ENCODE measurements at places on chromosomes 5 and 9. TPM values are rescaled to one million over a fixed set of nuclear protein-coding genes. Genes with fewer than 3 reads are reported as not detected.

Gene SLC25A51
- 120 TPM for total RNA-seq

Gene CCDC171
- 2.8 TPM for total RNA-seq

Gene SMIM33
- total RNA-seq, result not detected

Gene KLF4
- total RNA-seq, result 60.2 TPM

Gene TRIM32
- 38.9 TPM for total RNA-seq

Gene ASPN
- 15.2 TPM for total RNA-seq

Gene HACD4
- 16.3 TPM for total RNA-seq

Gene PAIP2
- 47.8 TPM for total RNA-seq

Gene CCT5
- total RNA-seq, result 516 TPM

Gene EGR1
- 4.5 TPM for total RNA-seq

Gene SLC34A1
- not detected for total RNA-seq

Gene PCDHB10
- total RNA-seq, result 0.66 TPM

Gene NMUR2
- not detected for total RNA-seq

Gene ERCC8
- 30.7 TPM for total RNA-seq

Gene ADAMTS6
- 52.8 TPM for total RNA-seq

Gene RXRA
- total RNA-seq, result 40.0 TPM
